Activated T-cell treated with anti-CD3 and anti-CD28 coated beads, Interleukin-2, amount 50 U/mL, for 48 hours (primary cell): ENCODE measurements at places on chromosomes 7 and 10.

GRCh38 chr10:86960003-86960862 lies 1.8 kb downstream of the SNCG start:
- no peak for DNase-seq

DNA sequence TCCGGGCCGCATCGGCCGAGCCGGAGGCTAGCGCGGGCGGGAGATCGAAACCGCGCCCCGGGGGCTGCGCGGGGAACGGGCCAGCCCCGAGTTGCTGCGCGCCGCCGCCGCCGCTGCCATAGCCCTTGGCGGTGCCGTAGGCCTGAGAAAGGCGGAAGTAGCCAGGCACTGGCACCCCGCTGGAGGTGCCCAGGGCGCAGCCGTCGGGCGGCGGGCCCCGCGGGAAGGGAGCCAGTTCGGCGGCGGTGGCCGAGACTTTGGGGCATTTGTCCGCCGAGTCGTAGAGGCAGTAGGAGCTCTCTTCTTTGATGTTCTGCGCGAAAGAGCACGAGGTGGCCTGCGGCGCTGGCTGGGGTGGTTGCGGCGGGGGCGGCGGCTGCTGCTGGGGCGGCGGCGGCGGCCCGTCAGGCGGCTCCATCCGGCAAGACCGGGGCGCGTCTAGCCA lies 587 bp downstream of the HOXA10 start:
- DNase-seq: peak; percentile 55

- DNase-seq: no peak
Observed at GRCh38 chr10:111360260-111360925, 283.6 kb downstream of the ADRA2A start.

GRCh38 chr7:154879629-154880028 lies 123.3 kb downstream of the PAXIP1 start:
- no peak for DNase-seq

DNA sequence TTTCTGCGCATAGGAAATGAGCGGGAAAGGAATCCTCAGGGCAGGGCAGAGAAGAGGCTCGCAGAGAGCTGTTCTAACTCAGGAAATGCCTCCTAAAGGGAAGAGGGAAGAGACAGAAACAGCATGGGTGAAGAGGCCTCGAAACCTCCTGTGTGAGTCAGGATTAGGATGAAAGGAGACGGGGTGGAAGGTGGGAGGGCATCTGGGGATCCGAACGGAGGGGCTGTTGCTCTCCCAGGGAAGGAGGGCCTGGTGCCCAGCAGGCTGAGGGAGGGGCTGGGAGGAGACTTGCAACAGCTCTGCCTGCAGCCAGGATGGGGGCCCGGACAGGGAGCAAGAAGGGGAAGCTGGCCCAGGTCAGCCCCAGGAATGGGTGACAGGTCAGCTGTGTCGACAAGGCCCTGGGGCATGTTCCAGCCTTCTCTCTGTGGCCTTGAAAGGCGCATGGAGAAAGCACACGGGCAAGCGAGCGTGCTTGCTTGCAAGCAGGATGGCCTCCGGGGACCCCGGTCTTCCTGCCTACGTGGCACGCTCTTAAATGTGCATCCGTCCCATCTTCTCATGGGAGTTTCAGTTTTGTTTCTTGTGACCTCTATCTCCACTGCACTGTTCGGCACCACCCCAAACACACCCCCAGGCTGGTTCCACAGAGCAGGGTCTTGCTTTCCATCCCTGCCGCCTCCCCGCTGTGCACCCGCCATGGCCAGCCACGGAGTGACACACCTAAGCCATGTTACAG lies 63.5 kb downstream of the HIPK2 start:
- DNase-seq: no peak

DNA sequence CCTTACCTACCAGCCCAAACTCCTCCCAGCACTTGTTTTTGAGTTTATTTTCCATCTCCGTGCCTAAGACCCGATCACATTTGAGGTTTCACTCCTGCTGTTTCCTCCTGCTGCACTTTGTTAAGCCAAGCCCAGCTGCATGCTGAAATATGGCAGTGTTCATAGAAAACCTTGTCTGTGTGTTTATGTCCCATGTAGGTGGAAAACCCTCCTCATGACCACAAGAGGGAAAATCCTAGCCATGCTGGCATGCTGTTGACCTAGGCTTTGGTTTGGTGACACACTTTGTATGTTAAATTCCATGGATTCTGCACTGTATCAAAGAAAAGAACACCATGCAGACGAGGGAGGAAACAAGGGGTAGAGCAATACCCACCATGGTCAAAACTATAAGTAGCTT lies 154.4 kb downstream of the CUBN start:
- DNase-seq: no peak

DNA sequence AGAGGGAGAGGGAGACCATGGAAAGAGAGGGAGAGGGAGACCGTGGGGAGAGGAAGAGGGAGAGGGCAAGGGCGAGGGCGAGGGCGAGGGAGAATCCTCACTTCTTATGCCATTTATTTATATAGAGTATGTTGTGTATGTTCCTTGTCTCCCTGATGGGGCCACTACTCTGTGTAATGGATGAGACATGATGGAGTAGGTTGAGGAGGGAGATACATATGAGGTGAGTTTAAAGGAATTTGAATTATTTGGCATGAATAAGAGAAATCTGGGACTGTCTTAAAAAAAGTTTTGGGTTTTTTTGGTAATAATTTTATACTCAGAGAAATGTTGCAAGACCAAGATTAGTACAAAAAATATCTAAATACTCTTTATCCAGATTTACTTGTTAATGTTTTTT lies 20.1 kb downstream of the CCSER2 start:
- DNase-seq: no peak

DNA sequence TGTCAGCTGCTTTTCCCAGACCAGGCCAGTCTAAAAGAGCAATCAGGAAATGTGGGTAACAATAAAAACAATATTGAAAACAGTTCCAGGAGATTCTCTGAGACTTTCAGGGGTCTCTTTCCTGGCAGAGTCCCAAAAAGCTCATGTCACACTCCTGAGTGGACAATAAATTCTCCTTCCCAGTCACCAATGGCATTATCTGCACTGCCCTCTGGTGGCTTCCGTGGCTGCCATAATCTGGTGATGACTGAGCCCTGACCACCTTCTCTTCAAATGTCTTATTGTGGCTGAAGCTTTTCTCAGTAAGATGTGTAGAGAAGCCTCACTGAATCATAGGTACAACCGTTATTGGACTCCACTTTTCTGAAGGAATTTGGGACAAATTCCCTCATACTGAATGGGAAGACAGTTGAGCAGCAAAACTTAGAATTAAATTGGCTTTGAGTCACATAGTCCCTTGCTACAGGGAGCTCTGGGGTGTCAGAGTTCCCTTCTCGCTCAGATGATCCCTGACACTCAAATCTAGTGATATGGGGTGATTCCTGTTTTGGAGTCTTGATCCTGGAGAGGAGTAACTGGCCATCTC lies 24.4 kb upstream of the ASAH2 start:
- peak; percentile 56 for DNase-seq

DNA sequence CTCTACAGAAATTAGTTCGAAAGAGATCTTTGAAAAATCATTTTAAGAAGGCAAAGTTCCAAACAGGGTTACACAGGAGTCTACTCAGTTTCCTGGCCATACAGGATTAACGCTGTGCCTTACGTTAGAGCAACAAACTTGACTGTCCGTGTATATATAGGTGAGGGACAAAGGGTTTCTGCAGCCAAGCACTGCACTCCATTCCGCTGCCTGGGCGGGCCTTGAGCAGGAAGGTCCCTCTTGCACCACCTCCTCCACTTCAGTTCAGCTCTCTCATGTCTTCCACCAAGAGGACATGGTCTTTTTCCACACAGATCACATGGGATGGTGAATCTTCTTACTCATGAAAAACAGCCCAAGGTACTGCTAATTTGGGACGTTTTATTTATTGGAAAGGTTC lies 43.2 kb downstream of the MCMBP start:
- DNase-seq: no peak

GRCh38 chr7:39845006-39845405 lies 105.0 kb upstream of the CDK13 start:
- no peak for DNase-seq

DNA sequence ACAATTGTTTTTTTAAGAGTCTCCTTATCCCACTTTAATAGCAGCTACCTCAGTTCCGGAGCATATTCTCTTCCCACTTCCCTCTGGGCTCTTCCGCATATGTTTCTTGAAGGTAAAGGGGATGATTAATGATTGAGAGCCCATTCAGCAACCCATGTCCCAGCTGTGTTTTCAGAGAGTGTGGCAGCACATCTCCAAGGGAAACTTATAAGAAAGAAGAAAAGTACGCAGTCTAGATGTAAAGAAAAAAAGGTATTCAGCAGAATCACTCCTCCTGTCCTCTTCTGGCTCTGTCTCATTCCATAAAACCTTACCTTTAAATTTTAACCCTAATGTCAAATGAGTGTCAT lies 9.7 kb upstream of the ANKRD7 start:
- no peak for DNase-seq

GRCh38 chr7:127674361-127674760 lies 22.4 kb downstream of the SND1 start:
- no peak for DNase-seq

GRCh38 chr7:31815796-31816195 lies 128.8 kb downstream of the PPP1R17 start:
- DNase-seq: no peak

DNA sequence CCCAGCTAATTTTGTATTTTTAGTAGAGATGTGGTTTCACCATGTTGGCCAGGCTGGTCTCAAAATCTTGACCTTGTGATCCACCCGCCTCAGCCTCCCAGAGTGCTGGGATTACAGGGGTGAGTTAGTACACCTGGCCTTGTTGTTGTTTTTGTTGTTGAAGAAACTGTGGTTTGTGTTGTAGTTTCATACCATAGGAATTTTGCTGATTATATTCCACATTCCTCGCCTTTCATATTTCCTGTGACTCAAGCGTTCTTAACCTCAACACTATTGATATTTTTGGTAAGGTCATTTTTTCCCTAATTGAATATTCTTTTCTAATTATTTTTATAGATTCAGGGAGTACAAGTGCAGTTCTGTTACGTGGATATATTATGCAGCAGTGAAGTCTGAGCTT lies 16.7 kb downstream of the LIPF start:
- no peak for DNase-seq

DNA sequence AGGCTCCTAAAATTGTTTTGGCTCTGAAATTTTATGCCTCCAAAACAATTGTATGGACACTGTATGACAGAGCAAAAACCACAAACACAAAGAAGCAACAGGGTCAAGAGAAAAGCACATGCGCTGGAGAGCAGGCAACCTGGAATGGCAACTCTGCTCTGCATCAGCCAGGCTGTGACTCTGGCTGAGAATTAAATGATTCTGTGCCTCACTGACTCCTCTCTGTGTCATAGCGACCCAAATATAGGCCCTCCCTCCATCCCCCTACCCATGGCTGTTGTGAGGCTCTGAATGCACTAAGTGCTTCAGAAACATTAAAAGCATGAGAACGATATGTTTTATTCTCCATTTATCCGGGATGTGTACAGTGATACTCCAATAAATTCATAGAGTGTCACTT lies 24.9 kb upstream of the NEBL start:
- no peak for DNase-seq

GRCh38 chr10:29865700-29866355 lies 193.6 kb downstream of the JCAD start:
- DNase-seq: no peak

DNA sequence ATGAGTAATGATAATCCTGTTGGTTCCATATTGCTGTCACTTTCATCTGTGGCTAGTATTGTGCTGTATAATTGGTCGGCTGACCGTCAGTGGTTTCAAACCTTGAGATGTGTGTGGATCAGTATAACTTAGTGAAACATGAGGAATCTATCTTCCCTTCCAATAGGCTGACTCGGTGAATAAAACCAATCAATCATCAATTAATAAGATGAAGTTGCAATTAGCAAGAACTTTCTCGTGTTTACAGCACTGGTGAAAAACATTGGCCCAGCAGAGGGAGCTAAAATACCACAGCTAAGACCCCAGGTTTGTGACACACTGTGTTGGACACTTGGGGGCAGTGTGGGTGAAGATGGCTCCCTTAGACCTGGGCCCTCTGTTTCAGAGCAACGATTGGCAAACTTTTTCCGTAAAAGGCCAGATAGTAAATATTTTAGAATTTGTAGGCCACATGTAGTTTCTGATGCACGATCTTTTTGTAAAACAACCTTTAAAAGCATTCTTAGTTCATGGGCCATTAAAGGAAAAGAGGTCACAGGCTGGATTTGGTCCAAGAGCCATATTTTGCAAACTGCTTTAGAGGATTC lies 47.8 kb downstream of the STRA8 start:
- DNase-seq: peak; percentile 79

DNA sequence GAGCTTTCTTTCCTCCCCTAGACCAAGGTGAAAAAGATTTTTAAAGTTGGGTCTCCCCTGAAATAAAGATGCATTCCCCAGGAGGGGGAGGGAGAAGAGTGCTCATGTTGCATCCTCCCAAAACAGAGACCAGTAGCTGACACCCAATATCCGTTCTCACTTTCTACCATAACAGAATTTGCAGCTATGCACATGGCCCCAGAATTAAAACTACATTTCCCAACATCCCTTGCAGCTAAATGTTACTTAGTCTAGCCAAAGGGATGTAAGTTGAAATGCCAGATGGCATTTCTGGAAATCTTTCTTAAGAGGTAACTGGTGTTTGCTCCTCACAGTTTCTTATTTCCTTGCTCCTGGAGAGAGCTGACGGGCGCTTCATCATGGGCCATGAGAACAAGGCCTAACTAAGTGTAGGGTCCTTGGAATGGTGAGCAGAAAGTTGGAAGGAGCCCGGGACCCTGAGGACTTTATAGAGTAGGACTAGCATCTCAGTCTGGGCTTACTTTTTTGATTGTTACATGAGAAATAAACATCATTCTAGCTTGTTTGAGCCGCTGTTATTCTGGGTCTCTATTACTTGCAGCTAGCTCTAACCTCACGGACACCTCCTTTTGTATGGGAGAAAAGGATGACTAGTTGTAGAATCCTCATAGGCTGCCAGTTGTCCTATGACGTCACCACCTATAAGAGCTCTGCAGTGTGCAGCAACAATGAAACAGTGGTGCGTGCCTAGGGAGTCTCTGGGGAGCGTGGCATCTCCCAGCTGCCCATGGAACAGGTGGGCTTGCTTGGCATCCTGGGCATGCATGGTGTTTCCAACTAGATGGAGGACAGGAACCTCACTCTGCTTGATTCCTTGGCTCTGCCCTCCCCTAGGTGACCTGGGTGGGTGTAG lies 46.1 kb upstream of the EXOC6 start:
- no peak for DNase-seq

DNA sequence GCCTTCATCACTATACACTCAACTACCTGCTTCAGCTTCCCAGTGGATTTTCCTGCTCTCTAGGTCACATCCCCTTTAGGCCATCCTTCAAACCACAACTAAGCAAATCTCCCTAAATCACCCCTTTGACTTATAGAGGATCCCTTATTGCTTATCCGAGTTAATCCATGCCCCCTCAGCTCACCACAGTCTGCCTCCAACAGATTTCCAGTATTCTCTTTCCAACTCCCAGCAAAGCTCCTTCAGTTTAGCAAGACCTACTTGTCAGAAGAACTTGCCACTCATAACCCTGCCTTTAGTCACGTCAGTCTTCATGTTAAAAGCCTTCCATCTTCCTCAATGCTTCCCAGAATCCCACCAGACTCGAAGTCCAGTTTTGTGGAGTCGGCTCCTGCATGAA lies 38.6 kb downstream of the RAPGEF5 start:
- no peak for DNase-seq
